ENCODE measurements at places on chromosomes 1 and 21.
A peak's percentile ranks its signal among the peaks of the same experiment; 100 is the strongest.

GRCh38 chr1:225544263-225544662, 108.7 kb downstream of the ENAH start:
- peaks cover 16% of the 10 kb centered on the region for H3K4me1 ChIP-seq
- H3K4me3 ChIP-seq = no peak overlapping the region
- no peak for DNase-seq
- peaks cover 3% of the 10 kb centered on the region for H3K27me3 ChIP-seq
- no peaks in the 10 kb centered on the region for H3K36me3 ChIP-seq
- H3K27ac ChIP-seq = no peak overlapping the region

GRCh38 chr1:154186177-154186576, 5.7 kb downstream of the TPM3 start:
- no peak overlapping the region for H3K4me3 ChIP-seq
- H3K27ac ChIP-seq = no peak overlapping the region
- H3K27me3 ChIP-seq = peaks cover 14% of the 10 kb centered on the region
- peaks cover 18% of the 10 kb centered on the region for H3K36me3 ChIP-seq

DNA sequence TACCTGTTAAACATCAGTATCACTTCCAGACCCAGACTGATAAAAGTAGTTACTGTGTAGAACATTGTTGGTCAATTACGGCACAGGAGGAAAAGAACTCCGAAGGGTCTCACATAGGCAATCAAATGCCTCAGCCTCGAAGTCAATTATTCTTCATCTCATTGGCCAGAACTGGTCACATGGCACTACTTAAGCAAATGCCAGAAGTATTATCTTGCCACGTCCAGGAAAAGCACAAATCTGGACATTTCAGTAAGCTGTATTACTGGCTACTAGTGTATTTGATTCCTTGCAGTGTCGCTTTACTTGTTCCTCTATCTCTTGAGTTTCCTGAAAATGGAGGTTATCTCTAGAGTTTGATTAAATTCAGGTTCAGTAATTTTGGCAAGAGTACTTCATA, 24.4 kb downstream of the DIO1 start:
- no peak overlapping the region for H3K4me3 ChIP-seq
- peaks cover 54% of the 10 kb centered on the region for H3K36me3 ChIP-seq
- DNase-seq = no peak
- H3K27ac ChIP-seq = peak overlapping the region; percentile 89
- no peaks in the 10 kb centered on the region for H3K27me3 ChIP-seq

GRCh38 chr1:117735045-117735992, 129.5 kb downstream of the TENT5C start:
- peak overlapping the region; percentile 71 for H3K4me3 ChIP-seq
- peak overlapping the region; percentile 89 for H3K27ac ChIP-seq
- H3K27me3 ChIP-seq = peaks cover 3% of the 10 kb centered on the region
- DNase-seq = peak; percentile 58
- H3K4me1 ChIP-seq = peaks cover 9% of the 10 kb centered on the region
- no peaks in the 10 kb centered on the region for H3K36me3 ChIP-seq

GRCh38 chr1:67285780-67286488, 21.7 kb upstream of the IL12RB2 start:
- no peak overlapping the region for H3K27ac ChIP-seq
- no peak for DNase-seq
- H3K27me3 ChIP-seq = no peaks in the 10 kb centered on the region
- H3K36me3 ChIP-seq = no peaks in the 10 kb centered on the region
- H3K4me1 ChIP-seq = peaks cover 22% of the 10 kb centered on the region

GRCh38 chr21:22758478-22758877, 1760.3 kb downstream of the NCAM2 start:
- DNase-seq = no peak
- no peak overlapping the region for H3K27ac ChIP-seq
- H3K4me3 ChIP-seq = no peak overlapping the region
- H3K36me3 ChIP-seq = no peaks in the 10 kb centered on the region
- H3K27me3 ChIP-seq = no peaks in the 10 kb centered on the region

- H3K36me3 ChIP-seq = no peaks in the 10 kb centered on the region
- H3K4me3 ChIP-seq = no peak overlapping the region
- no peak for DNase-seq
- no peak overlapping the region for H3K27ac ChIP-seq
- H3K27me3 ChIP-seq = peaks cover 3% of the 10 kb centered on the region
- no peaks in the 10 kb centered on the region for H3K4me1 ChIP-seq
Observed at GRCh38 chr21:39083377-39084008, 99.8 kb downstream of the PSMG1 start.

- no peak overlapping the region for H3K4me3 ChIP-seq
- H3K27me3 ChIP-seq = no peaks in the 10 kb centered on the region
- H3K36me3 ChIP-seq = no peaks in the 10 kb centered on the region
- no peak overlapping the region for H3K27ac ChIP-seq
Observed at GRCh38 chr1:232383455-232384123, 246.3 kb downstream of the SIPA1L2 start.

GRCh38 chr1:179826626-179827280, 50.9 kb downstream of the TOR1AIP2 start:
- H3K36me3 ChIP-seq = no peaks in the 10 kb centered on the region
- peaks cover 14% of the 10 kb centered on the region for H3K4me1 ChIP-seq
- DNase-seq = no peak

DNA sequence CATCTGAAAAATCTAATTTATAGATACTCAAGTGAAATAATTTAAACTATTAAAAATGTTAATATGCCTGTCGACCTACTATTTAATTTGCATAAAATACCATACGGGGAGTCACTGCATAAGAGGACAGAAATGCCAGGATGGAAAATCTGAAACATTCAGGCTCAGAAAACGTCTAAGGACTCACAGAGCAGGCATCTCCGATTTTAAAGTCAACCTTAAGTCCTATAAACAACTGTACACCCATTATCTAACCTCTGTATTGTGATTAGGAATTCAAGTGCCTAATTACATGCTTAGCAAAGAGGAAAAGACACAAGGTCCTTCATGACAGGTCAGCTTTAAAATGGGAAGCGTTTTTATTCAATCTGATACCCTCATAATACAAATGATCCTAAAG, 49.2 kb downstream of the ZBTB18 start:
- H3K36me3 ChIP-seq = no peaks in the 10 kb centered on the region
- H3K27me3 ChIP-seq = peaks cover 9% of the 10 kb centered on the region
- DNase-seq = no peak
- H3K4me1 ChIP-seq = peaks cover 10% of the 10 kb centered on the region

DNA sequence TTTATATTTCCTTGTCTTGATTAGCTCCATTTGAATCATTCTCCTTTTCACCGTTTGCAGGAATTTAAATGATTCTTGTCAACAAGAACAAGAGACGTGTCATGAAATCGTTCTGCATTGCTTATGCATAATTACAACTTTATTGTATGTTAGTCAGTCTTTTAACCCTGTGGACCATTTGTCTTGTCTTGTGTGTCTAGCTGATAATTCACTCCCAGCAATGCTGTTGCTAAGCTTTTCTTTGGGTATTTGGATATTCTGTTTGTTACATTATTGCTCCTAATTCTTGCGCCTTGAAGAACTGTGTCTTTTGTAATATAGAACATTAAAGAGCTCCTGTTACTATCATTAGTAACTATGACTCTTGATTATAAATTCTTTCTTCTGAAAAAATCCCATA, 311.9 kb downstream of the RYR2 start:
- no peak overlapping the region for H3K27ac ChIP-seq
- H3K36me3 ChIP-seq = no peaks in the 10 kb centered on the region
- no peak for DNase-seq
- no peaks in the 10 kb centered on the region for H3K27me3 ChIP-seq

DNA sequence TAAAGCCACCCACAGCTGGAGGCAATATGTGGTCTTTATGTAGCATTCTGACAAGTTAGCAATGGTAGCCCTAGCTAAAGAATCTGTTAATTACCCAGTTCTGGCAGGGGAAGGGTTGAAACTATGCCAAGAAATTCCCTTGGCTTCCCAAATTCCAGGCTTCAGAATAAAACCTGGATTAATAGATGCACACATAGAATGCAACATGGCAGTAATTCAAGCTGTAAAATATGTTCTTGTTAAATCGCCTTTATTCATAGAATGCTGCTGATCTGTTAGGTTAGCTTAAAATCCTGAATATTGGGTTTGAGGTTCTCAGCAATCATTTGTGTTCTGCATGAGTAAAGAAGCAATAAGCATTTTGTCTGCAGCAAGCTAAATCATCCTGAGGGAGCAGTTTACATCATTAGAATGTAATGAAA, 80.1 kb downstream of the ZNF326 start:
- no peaks in the 10 kb centered on the region for H3K4me1 ChIP-seq
- DNase-seq = no peak
- peaks cover 9% of the 10 kb centered on the region for H3K27me3 ChIP-seq
- no peak overlapping the region for H3K4me3 ChIP-seq

GRCh38 chr1:55245781-55246180, 30.6 kb upstream of the USP24 start:
- H3K27me3 ChIP-seq = peaks cover 11% of the 10 kb centered on the region
- no peak overlapping the region for H3K27ac ChIP-seq
- no peak overlapping the region for H3K4me3 ChIP-seq
- H3K36me3 ChIP-seq = no peaks in the 10 kb centered on the region
- DNase-seq = no peak

DNA sequence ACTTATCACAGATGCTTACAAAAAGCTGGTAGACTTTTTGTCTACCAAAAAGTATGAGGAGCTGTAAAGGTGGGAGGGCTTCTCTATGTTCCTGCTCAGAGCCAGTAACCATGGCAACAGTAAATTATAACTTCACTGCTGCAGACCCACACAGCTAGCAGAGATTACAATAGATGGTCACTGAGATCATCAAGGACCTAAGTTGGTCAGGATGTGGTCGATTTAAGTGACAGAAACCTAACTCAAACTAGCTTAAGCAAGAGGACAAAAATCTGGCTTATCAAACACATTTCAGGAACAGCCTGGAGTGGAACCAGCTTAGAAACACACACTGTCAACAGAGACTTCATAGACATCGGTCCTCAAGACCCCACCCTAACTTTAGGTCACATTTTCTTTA, 113.4 kb upstream of the ATP1A1 start:
- H3K4me3 ChIP-seq = no peak overlapping the region
- H3K36me3 ChIP-seq = no peaks in the 10 kb centered on the region
- peak; percentile 41 for DNase-seq
- H3K27ac ChIP-seq = no peak overlapping the region
- H3K4me1 ChIP-seq = peaks cover 47% of the 10 kb centered on the region

GRCh38 chr1:231335663-231336602, 1.7 kb downstream of the EXOC8 start:
- peak overlapping the region; percentile 100 for H3K4me3 ChIP-seq
- H3K27ac ChIP-seq = peak overlapping the region; percentile 70
- peaks cover 59% of the 10 kb centered on the region for H3K4me1 ChIP-seq
- peak; percentile 30 for DNase-seq
- H3K36me3 ChIP-seq = peaks cover 55% of the 10 kb centered on the region

DNA sequence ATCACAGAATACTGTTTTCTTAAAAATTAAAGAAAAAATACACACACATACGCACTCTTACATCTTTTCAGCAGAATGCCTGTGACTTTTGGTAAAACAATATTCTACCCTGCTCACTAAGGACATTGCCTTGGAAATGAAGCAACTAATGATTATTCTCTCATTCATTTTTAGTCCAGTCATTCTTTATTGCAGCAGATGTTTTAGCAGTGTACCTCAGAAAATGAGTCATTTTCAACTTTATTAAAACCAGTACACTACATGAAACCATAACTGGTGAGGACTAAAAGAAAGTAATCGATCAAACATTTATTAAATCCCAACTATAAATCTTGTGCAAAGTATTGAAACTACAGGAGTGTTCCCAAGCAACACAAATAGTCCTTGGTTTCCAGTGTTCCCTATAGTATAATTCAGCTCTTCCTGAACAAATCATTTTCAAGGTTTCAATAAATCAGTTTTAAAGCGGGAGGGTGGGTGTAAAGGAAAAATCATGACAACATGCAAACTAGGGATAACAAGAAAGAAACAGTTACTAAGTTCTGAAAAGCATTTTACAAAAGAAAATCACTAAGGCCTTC, 114.2 kb downstream of the ADGRL4 start:
- no peaks in the 10 kb centered on the region for H3K36me3 ChIP-seq
- H3K4me3 ChIP-seq = no peak overlapping the region
- no peak for DNase-seq
- no peaks in the 10 kb centered on the region for H3K27me3 ChIP-seq
- H3K4me1 ChIP-seq = no peaks in the 10 kb centered on the region
- H3K27ac ChIP-seq = no peak overlapping the region
